ENCODE measurements at places on chromosomes 3 and 15.

GRCh38 chr3:25707268-25707926 lies 42.7 kb upstream of the TOP2B start:
- DNase-seq: no peak

- DNase-seq: no peak
Measured at GRCh38 chr15:89778861-89779260, 2.7 kb downstream of the MESP2 start.

DNA sequence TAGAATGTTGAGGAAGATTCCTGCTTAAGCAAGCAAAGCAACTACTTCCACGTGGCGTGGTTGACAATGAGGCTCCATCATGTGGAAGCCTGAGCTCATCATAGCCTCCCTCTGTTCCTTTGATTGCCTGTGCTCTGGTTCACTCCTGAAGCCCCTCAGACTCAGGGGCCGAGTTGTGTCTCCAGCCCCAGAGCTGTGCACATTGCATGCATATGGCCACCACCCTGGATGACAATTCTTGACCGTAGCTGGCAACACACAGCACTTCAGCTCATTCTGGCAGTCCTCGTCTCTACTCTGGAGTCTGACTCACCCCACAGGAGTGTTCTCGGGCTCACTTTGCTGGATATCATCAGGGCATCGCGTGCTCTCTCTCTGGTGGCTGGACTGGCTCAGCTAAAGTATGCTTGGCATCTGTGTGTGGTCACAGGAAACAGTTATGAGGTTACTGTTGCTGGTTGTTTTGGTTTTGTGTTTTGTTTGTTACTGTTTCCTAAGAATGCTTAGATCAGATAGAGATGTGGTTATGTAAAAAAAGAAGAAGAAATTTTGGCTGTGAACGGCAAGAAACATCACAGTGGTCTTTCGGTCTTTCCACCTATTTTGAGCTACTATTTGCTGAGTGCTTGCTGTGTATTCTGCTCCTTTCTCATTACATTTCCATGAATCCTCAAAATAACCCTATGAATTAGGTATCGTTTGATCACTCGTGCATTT lies 41.6 kb upstream of the MRPS22 start:
- no peak for DNase-seq

GRCh38 chr3:58868097-58868779 lies 181.6 kb downstream of the CFAP20DC start:
- no peak for DNase-seq

GRCh38 chr3:35965908-35966307 lies 326.6 kb downstream of the ARPP21 start:
- no peak for DNase-seq

- DNase-seq: no peak
Measured at GRCh38 chr3:30628901-30629590, 22.6 kb downstream of the TGFBR2 start.

GRCh38 chr15:69515508-69515907 lies 62.9 kb downstream of the RPLP1 start:
- DNase-seq: no peak

GRCh38 chr3:30042274-30042859 lies 564.0 kb upstream of the TGFBR2 start:
- DNase-seq: peak; percentile 52

- DNase-seq: no peak
Measured at GRCh38 chr3:128215800-128216495, 62.7 kb downstream of the EEFSEC start.

- DNase-seq: no peak
Measured at GRCh38 chr15:39025321-39025720, 460.7 kb upstream of the RASGRP1 start.

GRCh38 chr15:48507416-48508065 lies 138.0 kb downstream of the FBN1 start:
- no peak for DNase-seq

- DNase-seq: no peak
Measured at GRCh38 chr3:114364806-114365654, 71.2 kb downstream of the TIGIT start.

GRCh38 chr3:12049675-12050074 lies 45.5 kb downstream of the SYN2 start:
- no peak for DNase-seq

GRCh38 chr3:14322667-14323295 lies 79.6 kb upstream of the SLC6A6 start:
- DNase-seq: no peak

DNA sequence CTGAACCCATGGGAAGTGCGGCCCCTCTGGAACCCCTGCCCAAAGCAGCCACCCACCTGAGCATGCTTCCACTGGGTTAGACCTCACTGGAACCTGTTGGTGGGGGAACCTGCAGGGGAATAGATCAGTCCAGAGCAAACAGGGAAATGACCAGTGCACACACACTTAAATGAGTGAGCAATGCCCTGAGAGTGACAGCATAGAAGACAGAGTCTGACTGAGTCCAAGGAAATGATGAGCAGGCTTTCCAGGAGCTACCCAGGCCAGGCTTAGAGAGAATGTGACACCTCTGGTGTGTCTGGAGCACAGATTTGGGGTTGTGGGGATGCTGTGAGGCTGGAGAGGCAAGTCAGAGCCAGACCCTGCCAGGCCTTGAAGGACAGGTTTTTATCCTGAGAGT lies 28.5 kb downstream of the PLA1A start:
- DNase-seq: no peak

DNA sequence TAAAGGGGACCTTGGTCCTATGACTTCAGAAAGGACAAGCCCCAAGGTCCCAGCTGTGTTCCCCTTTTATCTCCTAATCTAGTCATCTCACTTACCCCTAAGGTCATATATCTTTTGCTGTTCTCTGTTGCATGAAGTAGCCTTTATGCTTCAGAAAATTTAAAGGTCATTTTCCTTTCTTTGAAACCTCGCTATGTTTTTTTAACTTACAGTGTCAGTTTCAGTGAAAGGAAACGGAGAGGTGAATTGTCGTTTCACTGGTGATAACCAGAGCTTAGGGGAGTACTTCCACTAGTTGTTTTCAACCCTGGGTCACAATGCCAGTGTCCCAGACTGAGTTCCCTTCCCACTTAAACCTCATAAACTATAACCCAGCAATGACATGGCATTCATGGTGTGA lies 357.4 kb downstream of the GAP43 start:
- DNase-seq: no peak

GRCh38 chr3:123060054-123060453 lies 6.8 kb upstream of the PDIA5 start:
- no peak for DNase-seq

GRCh38 chr3:119810018-119810435 lies 28.1 kb downstream of the NR1I2 start:
- DNase-seq: peak; percentile 39

DNA sequence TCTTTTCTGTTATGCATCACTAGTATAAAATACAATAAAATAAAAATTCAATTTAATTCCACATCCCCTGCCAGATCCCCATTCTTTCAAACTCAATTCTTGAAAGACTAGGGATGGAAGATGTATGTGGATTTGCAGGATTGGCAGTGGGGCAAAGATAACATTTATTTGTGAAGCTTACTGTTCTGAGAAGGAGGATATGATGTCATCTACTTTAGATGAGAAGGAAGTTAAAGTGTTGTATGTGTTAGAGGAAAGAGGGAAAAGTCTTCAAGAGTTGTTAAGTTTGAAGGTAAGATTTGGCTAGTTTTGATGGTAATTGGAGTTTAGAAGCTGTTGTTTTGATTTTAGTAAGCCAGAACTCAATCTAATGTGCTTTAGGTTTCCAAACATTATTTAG lies 845.1 kb upstream of the NR2F2 start:
- no peak for DNase-seq

DNA sequence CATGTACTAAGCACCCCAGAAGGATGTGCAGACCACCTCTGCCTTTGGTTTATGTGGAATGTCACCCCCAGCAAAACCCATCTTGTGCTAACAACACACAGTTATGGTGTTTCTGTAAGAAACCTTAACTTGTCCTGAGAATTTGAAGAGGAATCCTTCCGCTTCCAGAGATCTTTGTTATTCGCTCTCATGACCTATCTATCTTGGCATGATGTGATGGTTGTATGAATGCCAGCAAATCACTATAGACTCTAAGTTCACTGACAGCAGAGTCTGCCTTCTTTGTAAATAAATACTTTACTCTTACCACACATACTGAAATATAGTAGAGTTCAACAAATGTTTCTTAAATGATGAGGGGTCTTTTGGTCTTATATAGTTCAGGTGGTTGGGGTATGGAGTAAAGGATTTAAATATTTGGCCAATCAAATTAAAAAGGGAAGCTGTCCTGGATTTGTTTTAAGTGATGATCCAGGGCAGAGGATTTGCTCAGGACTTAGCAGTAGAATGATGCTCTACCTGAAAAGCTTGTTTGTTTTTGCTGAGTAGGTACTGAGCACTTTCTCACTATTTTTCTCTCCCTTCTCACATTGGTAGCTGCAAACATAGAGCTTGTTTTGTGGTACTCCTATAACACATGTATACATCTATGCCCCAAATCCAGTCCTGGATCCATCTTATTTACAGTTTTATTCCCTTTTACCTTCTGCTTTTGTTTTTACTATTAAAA lies 27.9 kb upstream of the RTP1 start:
- DNase-seq: no peak

GRCh38 chr3:155646669-155647068 lies 98.2 kb downstream of the PLCH1 start:
- DNase-seq: no peak

DNA sequence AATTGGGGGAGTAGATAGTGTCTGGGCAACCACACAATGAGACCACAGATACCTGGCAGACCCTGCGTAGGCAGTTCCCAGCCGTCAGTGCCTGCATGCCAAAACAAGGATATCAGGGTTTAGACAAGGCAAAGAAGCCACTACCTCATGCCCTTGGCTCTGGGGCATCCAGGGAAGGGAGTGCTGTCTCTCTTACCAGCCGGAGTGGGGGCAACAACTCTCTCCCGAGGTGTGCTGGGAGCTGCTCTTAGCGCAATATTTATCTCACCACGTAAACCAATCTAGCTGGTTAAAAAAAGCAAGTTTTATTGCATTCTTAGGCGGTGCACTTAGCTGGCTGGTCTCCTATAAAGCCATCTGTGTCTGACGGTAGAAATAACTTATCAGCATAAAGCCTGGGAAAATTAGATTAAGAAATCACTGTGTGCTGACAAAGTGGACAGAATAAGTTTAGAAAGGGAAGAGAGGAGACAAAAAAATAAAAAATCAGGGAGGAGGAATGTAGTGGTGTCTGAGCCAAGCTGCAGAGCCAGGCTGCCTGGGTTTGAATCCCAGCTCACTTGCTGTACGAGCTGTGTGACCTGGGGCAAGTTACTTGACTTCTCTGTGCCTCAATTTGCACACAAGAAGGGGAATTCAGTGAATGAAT lies 273.2 kb downstream of the PDZRN3 start:
- no peak for DNase-seq

DNA sequence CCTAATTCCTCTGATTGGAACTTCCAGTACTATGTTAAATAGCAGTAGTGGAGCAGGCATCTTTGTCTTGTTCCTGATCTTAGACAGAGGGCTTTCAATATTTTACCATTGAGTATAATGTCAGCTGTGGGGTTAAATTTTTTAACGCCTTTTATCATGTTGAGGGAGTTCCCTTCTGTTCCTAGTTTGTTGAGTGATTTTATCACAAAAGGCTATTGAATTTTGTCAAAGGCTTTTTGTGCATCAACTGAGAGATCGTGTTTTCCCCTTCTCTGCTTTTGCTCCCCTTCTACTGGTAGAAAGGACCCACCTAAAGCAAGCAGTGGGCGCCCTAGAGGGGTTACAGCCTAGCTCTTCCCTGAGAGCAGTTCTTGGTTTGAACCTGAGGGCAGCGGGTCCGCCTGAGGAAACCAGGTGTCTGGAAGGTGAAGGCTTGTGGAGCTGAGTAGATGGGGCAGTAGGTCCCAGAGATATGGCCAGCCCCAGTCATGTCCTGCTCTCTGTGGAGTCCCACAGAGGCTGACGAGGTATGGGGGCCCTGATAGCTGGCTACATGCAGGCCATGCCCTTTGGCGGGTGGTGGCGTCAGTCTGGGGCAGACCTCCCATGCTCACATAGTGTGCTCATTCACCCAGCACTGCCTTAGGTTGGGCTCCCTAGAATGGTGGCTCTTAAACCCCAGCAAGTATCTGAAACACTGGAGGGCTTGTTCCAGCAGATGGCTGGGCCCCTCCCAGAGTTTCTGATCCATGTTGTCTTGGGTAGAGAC lies 11.3 kb downstream of the HDAC11 start:
- DNase-seq: no peak

- no peak for DNase-seq
Measured at GRCh38 chr3:88137836-88138235, 11.9 kb upstream of the C3orf38 start.

DNA sequence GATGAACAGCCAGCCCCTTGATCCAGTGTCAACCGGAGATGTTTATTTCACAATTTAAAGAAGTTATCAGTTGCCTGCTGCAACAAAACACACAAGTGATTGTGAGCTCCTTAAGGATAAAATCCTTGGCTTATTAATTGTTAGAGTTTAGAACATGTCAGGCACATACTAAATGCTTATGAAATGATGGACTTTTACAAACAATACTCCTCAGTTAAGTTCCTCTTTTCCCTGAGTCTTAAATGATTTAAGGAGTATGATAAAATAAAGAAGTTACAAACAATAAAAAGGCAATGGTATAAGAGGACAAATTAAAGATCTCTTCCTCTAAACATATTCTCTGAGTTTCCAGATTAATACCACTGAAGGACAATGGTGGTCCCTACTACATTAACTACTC lies 5.7 kb downstream of the GHSR start:
- DNase-seq: no peak

- DNase-seq: no peak
Measured at GRCh38 chr15:72192416-72192815, 5.2 kb downstream of the GRAMD2A start.

- DNase-seq: no peak
Measured at GRCh38 chr3:11969986-11970385, 34.2 kb upstream of the SYN2 start.

DNA sequence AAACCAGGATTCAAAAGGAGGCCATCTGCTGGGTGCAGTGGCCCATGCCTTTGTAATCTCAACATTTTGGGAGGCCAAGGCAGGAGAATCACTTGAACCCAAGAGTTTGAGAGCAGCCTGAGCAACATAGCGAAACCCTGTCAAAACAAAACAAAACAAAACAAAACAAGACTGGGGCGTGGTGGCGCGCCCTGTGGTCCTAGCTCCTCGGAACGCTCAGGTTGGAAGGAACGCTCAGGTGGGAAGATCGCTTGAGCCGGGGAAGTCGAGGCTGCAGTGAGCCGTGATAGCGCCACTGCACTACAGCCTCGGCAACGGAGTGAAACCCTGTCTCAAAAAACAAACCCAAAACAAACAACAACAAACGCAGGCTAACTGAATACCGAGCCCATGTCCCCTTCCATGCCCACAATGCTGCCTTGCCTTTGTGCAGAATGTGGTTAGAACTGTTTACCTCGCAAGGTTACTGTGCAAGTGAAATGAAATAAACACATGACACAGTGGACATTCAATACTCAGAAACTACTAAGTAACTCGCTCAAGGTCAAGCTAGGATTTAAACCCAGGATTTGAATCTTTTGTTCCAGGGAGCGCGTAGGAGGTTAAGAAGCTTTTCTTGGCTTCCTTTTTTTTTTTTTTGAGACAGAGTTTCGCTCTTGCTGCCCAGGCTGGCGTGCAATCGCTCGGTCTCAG lies 766 bp upstream of the EMC4 start:
- DNase-seq: no peak

All from activated gamma-delta T cell treated with Interleukin-2 at 50 U/mL for 16 hours (primary cell).